RWPE2 (cell line): ENCODE measurements at places on chromosomes 12 and 14.

- no peaks in the 10 kb centered on the region for H3K36me3 ChIP-seq
- DNase-seq: no peak
- no peak overlapping the region for H3K4me3 ChIP-seq
- H3K4me1 ChIP-seq: peaks cover 6% of the 10 kb centered on the region
- no peak overlapping the region for H3K27ac ChIP-seq
Measured at GRCh38 chr12:46071335-46071734, 81.0 kb upstream of the SCAF11 start.

DNA sequence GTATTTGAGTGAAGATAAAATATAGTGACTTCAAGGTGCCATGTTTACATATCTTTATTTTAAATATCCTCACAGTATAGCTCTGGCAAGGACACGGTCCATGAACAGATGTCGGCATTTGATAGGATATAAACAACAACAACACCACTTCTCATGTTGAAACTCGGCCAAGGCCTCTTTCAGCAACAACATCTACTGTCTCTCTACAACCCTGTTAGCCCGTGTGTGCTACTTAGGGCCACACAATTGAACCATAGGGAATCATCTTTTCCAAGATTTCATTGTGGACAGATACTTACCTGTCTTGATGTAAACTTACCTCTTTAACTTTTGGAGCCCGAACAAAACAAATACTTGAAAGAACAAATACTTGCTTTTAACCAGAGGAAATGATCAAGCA is 168.7 kb upstream of the SSTR1 start:
- no peak overlapping the region for H3K4me3 ChIP-seq
- H3K27ac ChIP-seq: no peak overlapping the region
- H3K36me3 ChIP-seq: no peaks in the 10 kb centered on the region
- no peaks in the 10 kb centered on the region for H3K27me3 ChIP-seq

- H3K4me3 ChIP-seq: no peak overlapping the region
- H3K27me3 ChIP-seq: no peaks in the 10 kb centered on the region
- DNase-seq: no peak
Measured at GRCh38 chr12:96872961-96873360, 34.1 kb upstream of the NEDD1 start.

DNA sequence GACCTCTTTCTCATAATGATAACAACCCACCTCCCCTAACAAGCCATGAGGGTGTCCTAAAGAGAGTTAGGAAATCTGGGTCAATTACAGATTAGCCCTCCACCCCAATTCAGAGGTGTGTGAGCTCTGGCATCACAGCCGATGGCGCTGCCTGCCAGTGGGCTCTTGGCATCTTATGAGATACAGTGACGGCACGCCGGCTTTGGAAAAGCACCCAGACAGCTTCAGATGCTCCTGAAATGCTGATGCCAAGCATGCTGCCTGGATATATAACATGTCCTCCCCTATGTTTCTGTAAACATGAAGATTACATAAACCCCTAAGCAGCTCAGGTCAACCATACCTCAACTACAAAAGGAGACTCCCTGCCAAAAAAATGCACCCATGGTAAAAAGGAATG is 152.6 kb downstream of the TTC7B start:
- H3K27ac ChIP-seq: no peak overlapping the region
- no peaks in the 10 kb centered on the region for H3K4me1 ChIP-seq
- no peaks in the 10 kb centered on the region for H3K27me3 ChIP-seq
- no peaks in the 10 kb centered on the region for H3K36me3 ChIP-seq
- no peak for DNase-seq

DNA sequence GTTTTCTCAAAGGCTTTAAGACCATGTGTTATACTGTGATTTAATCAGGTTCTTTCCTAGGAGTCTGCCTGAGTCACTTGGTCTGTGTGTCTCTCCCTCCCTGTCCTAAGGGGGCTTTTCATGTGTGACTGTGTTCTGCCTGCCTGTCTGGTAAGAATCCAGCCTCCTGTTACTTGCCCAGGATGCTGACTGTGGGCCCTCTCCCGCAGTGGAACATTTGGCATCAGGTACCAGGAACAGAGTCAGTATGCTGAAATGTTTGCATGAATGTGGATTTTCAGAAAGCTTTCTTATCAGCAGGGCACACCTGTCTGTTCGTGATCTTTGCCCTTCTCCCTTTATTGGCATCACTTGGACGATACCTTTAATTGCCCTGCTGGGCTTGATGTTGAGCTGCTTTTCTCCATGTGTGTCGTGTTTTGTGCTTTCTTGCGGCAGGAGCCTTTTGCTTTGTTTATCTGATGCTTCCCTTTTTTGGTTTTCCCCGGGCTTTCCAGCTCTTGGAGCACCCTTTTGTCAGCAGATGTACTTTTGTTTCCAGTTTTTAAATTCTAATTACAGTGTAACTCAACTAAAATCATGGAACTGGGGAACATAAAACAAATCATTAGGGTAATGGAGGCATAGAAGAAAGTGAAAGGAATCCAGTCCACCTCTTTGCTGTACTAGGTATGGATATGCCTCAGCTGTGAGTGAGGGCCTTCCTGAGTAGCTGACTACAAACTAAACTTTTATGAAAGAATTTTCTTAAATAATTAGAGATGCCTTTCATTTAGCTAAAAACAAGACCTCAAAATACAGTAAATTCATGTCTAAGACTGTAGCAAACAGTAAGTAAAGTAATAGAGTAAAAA is 72.5 kb downstream of the TRAF3 start:
- no peaks in the 10 kb centered on the region for H3K4me1 ChIP-seq
- H3K4me3 ChIP-seq: no peak overlapping the region
- DNase-seq: no peak
- H3K27me3 ChIP-seq: no peaks in the 10 kb centered on the region
- H3K27ac ChIP-seq: no peak overlapping the region
- H3K36me3 ChIP-seq: peaks cover 5% of the 10 kb centered on the region; the same call in 1 of the 2 replicates

GRCh38 chr12:93146263-93146939 is 217.3 kb upstream of the EEA1 start:
- no peaks in the 10 kb centered on the region for H3K27me3 ChIP-seq
- no peaks in the 10 kb centered on the region for H3K36me3 ChIP-seq
- DNase-seq: no peak
- H3K27ac ChIP-seq: no peak overlapping the region
- H3K4me1 ChIP-seq: peaks cover 26% of the 10 kb centered on the region

GRCh38 chr12:19646599-19646998 is 207.3 kb downstream of the AEBP2 start:
- no peaks in the 10 kb centered on the region for H3K36me3 ChIP-seq
- no peak for DNase-seq
- H3K4me1 ChIP-seq: no peaks in the 10 kb centered on the region
- H3K4me3 ChIP-seq: no peak overlapping the region
- no peaks in the 10 kb centered on the region for H3K27me3 ChIP-seq

DNA sequence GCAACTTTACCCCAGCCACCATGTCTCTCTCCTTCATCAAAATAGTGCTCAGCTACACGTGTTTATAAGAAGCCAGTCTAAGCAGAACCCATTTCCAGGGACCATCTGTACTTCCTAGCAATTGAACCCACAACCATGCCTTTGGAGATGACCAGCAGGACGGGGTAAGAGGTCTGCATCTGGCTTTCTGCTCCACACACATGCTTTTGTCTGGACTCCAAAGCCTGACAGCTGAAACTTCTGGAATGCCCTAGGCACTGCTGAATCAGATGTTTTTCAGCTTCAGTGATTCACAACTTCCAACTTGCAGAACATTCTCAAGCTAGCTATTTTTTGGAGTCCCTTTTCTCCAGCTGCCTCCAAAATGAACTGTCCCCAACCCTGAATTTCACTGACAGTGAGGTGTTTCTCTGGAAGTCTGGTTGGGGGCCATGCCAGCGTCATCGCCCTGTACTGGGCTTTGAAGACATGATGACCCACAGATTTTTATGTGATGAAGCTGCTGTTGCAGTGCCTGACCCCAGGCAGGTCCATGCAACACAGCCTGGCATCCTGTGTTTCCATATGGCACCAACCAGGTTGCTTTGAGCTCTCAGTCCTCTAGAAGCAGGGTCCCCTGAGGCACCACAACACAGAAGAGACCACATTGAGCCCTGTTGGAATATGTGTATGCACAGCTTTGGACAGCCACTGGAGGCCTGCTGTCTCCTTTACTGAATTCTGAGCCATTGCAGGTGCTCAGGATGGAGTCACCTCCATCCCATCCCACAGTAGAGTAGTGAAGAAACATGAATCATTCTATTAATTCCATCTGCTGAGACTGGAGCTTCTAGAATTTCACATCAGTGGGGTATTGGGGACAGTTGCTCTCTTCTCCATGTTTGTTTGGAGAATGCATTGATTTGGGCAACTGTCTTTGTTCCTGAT is 80.2 kb downstream of the NUAK1 start:
- H3K36me3 ChIP-seq: no peaks in the 10 kb centered on the region
- DNase-seq: no peak
- H3K4me3 ChIP-seq: no peak overlapping the region
- H3K27ac ChIP-seq: no peak overlapping the region
- H3K4me1 ChIP-seq: no peaks in the 10 kb centered on the region
- no peaks in the 10 kb centered on the region for H3K27me3 ChIP-seq

DNA sequence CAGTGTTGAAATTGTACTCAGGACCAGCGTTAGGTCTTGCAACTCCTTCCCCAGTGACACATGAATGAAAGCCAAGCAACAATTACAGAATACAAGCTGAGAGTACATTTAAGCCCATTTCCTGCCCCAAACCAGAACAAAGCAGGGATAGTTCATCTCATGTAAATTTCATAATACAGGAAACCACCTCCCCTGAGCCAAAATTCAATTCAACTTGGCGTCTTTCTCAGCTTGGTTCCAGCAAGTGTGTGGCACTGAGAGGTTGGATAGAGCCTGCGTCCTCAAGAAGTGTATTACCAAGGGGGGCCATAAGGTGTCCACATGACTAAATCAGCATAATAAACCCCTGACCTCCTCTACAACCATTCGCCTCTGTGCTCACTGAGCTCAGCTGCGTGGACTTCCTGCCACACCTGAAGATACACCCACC is 278.9 kb upstream of the CRY1 start:
- peak overlapping the region; percentile 32 for H3K27ac ChIP-seq
- no peaks in the 10 kb centered on the region for H3K27me3 ChIP-seq
- H3K36me3 ChIP-seq: no peaks in the 10 kb centered on the region
- no peak for DNase-seq
- H3K4me1 ChIP-seq: peaks cover 17% of the 10 kb centered on the region

GRCh38 chr12:49022558-49023178 is 4.1 kb upstream of the PRKAG1 start:
- no peak for DNase-seq
- H3K4me3 ChIP-seq: no peak overlapping the region
- H3K4me1 ChIP-seq: peaks cover under 1% of the 10 kb centered on the region
- H3K36me3 ChIP-seq: peaks cover 51% of the 10 kb centered on the region

DNA sequence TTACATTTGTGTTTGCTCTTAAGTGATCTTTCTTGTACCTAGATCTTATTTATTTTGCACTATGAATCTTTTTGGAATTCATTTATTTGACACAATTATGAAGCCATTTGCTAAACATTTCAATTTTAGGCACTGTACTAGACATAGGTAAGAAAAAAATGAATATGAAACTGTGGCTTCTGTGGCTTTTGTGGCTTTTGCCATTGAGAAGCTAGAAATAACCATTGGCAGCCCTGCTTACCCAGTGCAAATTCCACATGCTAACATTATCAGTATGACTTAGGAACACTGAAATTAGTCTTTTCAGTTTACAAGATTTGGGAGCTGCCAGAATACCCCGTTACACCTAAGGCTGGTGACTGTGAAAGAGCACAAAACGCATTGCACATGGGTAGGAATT is 60.1 kb downstream of the FSCB start:
- no peaks in the 10 kb centered on the region for H3K27me3 ChIP-seq
- no peak overlapping the region for H3K4me3 ChIP-seq
- DNase-seq: no peak
- no peaks in the 10 kb centered on the region for H3K4me1 ChIP-seq

- no peak overlapping the region for H3K27ac ChIP-seq
- peak; percentile 60 for DNase-seq
- H3K27me3 ChIP-seq: no peaks in the 10 kb centered on the region
Measured at GRCh38 chr14:74502236-74503019, 8.9 kb downstream of the ISCA2 start.

DNA sequence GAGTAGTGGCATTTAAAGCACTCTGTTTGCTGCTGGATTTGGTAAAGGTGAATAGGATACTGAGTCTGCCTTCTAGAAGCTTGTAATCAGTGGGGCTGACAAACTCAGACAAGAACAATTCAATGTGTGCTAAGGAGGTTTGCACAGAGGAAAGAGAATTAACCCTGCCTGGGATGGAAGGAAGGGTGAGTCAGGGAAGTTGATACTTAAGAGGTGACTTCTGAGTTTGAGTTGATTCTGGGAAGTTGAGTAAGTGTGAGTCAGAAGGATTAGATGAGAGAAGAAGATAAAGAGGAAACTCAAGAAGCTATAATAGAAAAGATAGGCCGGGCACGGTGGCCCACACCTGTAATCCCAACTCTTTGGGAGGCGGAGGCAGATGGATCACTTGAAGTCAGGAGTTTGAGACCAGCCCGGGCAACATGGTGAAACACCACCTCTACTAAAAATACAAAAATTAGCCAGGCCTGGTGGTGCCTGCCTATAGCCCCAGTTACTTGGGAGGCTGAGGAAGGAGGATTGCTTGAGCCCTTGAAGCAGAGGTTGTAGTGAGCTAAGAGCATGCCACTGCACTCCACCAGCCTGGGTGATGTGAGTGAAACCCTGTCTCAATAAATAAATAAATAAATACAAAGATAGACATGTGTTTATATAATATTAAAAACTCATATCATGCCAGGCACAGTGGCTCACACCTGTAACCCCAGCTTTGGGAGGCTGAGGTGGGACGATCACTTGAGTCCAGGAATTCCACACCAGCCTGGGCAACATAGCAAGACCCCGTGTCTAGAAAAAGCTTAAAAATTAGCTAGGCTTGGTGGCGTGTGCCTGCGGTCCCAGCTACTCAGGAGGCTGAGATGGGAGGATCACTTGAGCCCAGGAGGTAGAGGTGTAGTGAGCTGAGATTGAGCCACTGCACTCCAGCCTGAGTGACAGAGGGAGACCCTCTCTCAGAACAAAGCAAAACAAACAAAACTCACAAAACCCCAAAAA is 126.8 kb upstream of the CPM start:
- H3K27ac ChIP-seq: peak overlapping the region; percentile 60
- no peaks in the 10 kb centered on the region for H3K36me3 ChIP-seq
- no peak overlapping the region for H3K4me3 ChIP-seq
- H3K4me1 ChIP-seq: peaks cover 17% of the 10 kb centered on the region
- no peak for DNase-seq
- H3K27me3 ChIP-seq: no peaks in the 10 kb centered on the region

DNA sequence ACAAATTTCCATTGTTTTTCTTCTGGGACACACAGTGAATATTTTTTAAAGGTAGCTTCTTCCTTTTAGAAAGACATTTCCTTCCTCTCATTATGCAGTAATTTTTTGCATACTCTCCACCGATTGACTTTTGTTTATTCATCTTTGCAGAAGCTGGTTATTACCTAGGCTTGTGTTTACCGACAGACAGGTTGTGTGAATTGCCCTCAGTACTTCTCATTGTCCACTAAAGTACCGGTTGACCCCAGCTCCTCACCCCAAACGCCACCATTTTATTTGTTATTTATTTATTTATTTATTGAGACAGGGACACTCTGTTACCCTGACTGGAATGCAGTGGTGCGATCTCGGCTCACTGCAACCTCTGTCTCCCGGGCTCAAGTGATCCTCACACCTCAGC is 63.4 kb upstream of the MYL2 start:
- H3K27me3 ChIP-seq: no peaks in the 10 kb centered on the region
- no peak overlapping the region for H3K27ac ChIP-seq
- no peak overlapping the region for H3K4me3 ChIP-seq
- no peaks in the 10 kb centered on the region for H3K36me3 ChIP-seq
- H3K4me1 ChIP-seq: no peaks in the 10 kb centered on the region
- DNase-seq: no peak
